Astrocyte of the cerebellum (primary cell): ENCODE measurements at places on chromosomes 13 and 19.

GRCh38 chr13:37381502-37381901, 217.1 kb downstream of the POSTN start:
- DNase-seq: no peak

DNA sequence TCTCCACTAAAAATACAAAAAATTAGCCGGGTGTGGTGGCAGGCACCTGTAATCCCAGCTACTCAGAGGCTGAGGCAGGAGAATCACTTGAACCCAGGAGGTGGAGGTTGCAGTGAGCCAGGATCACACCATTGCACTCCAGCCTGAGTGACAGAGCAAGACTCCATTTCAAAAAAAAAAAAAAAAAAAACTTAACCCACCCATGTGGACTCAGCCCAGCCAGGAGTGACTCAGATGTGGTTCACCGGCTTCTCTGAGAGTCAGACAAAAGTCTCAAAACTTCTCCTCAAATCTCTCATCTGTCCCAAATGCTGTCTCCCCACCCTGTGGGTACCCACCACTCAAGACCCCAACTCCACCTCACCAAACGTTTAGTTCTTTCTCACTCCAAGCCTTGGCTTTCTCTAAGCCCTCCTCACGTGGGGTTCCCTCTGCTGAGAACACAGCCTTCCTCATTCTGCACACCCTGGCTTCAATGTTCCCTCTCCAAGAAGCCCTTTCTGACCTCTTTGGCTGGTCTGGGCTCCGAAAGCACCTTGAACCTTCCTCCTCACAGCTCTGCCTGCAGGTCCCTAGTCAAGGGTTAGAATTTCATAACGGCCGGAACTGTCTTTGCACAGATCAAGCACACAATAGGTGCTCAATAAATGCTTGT, 11.1 kb upstream of the RAB3A start:
- no peak for DNase-seq

- DNase-seq: no peak
Measured at GRCh38 chr19:23060016-23060415, 56.8 kb upstream of the ZNF730 start.

- DNase-seq: no peak
Measured at GRCh38 chr13:44354884-44355283, 18.7 kb upstream of the SERP2 start.

- no peak for DNase-seq
Measured at GRCh38 chr13:95788100-95788463, 111.1 kb downstream of the DNAJC3 start.

DNA sequence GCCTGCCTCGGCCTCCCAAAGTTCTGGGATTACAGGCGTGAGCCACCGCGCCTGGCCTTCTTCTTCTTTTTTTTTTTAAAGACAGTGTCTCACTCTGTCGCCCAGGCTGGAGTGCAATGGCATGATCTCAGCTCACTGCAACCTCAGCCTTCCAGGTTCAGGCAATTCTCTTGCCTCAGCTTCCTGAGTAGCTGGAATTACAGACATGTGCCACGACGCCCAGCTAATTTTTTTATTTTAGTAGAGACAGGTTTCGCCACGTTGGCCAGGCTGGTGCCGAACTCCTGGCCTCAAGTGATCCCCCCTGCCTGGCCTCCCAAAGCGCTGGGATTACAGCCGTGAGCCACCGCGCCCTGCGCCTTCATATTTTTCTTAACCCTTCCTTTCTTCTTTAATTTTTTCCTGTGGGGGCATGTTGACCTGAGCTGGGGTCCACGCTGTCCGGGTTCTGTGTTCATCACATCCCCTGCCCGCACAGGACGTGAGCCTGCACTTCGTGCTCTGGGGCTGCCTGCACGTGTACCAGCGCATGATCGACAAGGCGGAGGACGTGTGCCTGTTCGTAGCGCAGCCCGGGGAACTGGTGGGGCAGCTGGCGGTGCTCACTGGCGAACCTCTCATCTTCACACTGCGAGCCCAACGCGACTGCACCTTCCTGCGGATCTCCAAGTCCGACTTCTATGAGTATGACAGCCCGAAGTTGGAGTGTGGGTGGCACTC, 14.1 kb downstream of the PNPLA6 start:
- no peak for DNase-seq

- DNase-seq: no peak
Measured at GRCh38 chr13:97631158-97631557, 197.2 kb downstream of the RAP2A start.

DNA sequence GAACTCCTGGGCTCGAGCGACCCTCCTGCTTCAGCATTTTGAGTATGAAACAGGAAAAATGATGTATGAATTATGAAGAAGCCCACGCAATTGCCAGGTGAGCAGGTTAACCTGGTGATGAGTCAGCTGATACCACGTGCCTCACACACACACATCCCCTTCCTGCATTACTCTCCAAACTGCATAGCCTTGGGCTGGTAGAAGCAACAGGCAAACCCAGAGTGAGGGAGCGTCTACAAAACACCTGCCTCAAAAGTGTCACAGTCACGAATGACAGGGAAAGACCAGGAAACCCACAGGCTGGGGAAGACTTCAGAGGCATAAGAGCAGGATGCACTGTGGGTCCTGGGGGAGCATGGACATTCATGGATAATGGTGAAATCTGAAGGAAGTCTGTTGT, 192.8 kb upstream of the IRS2 start:
- no peak for DNase-seq

DNA sequence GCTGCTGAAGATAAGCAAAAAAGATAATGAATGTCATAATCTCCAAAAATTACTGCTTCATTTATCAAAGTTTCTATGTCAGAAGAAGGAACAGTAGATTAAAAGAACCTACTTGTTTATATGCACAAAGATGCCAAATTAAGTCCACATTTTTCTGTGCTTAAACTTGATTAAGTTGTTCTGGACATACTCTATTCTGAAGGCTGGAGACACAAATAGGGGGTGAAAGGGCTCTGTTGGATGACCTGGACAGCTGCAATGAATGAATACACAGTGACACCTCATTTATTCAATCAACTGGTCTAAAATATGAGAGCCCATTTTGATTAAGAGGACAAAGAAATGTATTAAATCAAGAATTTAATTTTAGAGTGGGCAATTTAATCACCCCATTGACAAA, 276.3 kb upstream of the PCDH9 start:
- no peak for DNase-seq

DNA sequence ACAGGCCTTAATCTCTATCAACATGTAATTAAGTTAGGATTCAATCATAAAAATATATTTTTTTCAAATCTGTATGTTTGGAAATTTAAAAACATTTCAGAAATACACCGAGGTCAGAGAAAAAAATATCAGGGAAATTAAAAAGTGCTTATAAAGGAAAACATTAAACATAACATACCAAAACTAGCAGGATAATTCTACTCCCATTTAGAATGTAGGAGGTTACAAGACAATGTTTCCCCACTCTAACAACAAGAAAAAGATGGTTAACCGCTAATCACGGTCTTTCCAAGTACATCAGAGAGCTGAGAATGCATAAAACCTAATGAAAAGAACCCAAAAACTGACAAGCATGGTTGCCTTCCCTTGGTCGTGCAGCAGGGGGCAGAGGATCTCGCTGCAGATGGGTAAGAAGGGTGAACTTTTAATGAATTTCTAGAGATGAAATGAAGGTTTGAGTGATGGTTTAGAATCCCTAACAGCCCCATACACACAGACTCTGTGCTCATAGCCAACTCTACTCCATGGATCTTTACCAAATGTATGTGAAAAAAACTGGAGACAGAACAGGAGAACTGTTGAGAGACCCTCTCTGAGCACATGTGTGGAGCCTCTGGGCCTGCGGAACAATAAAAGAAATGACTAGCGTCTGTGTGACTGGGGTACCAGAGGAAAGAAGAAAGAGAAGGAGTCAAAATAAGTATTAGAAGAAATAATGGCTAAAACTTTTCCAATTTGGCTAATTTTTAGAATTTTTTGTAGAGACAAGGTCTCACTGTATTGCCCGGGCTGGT, 51.3 kb upstream of the LSM14A start:
- DNase-seq: peak; percentile 29

- no peak for DNase-seq
Measured at GRCh38 chr13:70043685-70044084, 63.9 kb upstream of the ATXN8OS start.

- no peak for DNase-seq
Measured at GRCh38 chr13:45445053-45445452, 19.7 kb upstream of the COG3 start.

DNA sequence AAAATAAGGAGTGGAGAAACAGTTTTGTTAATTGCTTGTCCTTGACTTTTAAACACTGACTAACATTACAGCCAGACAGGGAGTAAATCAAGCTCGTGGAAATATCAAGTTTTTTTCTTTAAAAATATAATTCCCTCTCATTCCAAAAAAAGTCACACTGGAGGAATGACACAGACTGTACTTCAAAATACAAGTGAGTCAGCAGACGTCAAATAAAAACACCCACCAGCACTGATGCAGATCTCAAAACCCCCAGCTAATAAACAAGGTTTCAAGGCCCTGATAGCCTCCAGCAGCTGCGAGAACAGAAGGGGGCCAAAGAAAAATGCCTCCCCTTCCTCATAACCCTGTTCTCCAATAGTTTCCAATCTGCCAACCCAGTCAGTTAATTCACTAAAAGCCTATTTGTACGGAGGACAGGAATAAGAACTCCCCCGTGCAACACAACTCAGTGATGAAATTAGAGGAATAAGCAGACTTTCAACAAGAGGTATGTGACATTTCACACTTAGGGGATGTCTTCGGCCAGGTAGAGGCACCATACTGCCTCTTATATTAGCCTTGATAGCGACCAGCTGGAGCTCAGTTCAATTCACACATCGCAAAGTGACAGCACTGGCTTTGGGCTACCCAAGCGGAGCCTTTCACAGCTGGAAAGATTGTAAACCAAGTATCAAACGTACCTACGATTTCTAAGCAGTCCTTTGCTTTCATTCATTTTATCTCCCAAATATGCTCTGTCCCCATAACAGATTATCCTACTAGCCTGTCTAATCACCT, 561.0 kb upstream of the KLF12 start:
- no peak for DNase-seq

DNA sequence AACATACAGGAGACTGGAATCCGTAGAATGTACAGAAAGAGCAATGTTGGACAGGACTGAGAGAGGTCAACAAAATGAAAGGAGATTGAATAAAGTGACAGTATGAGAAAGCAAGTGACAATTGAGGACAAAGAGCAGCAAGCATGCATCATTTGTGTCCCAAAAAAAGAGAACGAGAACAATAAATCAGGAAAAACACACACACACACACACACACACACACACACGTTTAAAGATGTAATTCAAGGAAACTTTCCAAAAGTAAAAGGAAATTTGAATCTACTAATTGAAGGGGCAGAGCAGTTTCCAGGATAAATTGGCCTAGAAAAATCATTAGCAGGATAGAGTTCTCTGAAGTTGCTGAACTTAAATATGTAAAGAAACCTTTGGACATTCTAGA, 16.9 kb downstream of the DPY19L3 start:
- no peak for DNase-seq

- peak; percentile 51 for DNase-seq
Measured at GRCh38 chr13:80276371-80277289, 64.3 kb downstream of the SPRY2 start.

DNA sequence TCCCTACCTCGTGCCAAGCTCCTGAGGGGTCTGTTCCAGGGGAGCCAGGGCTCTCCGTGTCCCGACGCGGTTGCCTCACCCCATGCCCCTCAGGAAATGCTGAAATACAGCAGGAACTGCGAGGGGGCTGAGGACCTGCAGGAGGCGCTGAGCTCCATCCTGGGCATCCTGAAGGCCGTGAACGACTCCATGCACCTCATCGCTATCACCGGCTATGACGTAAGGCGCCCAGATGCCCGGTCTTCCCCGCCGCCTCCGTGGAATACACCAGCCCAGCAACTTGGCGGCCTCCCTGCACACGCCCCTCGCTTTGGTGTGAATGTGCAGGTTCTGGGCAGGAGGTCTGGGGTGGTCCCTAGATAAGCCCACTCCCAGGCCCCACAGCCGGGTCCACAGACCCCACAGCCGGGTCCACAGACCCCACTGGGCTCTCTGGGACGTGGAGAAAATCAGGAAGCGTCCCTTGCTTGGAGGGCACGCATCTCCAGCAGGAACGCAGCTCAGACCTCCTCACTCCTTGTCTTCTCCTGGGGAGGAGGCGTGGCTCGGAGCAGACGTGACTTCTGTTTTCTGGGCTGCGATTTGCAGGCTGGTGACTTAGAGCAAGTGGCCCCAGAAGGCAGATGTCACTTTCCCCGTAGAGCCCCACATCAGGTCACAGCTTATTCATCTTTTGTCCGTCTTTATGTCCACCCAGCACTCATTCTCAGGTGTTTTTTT, 19.4 kb upstream of the F7 start:
- no peak for DNase-seq

- DNase-seq: no peak
Measured at GRCh38 chr19:55426042-55426441, 17.1 kb downstream of the SHISA7 start.

GRCh38 chr13:40434516-40435397, 231.7 kb downstream of the FOXO1 start:
- DNase-seq: no peak

- no peak for DNase-seq
Measured at GRCh38 chr13:25462301-25463125, 90.7 kb downstream of the ATP8A2 start.

GRCh38 chr13:89212186-89212585, 1541.0 kb downstream of the SLITRK5 start:
- DNase-seq: no peak

DNA sequence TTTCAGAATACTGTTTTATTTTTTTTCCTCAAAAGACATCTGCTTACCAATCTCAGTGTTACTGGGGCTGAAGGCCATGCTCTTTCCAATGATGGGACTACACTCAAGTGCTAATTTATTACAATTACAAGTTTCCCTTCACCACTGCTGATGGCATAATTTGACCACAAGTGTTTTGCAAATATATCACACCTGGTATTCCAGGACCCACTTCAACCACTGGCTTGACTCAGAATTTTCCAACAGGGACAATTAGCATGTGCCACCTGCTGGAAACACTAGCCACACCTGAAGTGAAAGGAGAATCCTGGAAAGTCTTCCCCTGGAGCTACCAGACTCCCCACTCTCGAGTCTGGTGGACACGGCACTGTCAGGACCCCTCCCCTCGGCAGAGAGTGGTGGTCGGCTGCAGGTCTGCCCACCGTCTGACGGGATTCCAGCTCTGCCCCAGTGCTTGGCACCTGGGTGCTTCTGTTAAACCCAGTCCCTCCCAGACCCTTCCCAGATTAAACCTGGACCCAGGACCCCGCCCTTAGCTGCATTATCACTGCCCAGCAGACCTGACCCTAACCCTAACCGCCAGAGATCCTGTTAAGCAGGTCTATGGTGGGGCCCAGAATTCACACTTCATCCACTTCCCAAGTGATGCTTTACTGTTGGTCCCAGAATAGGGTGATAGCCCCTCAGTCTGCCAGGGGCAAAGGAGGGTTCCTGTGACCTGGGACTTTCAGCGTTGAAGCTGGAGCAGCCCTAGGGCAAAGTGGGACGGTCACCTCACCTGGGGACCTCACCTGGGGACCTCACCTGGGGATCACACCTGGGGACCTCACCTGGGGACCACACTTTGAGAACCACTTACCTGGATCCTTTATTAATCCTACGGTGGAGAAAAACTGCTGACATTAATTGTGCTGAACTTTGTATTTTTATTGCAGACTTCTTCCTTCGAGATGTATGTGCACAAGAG, 17.6 kb upstream of the RASA3 start:
- no peak for DNase-seq

DNA sequence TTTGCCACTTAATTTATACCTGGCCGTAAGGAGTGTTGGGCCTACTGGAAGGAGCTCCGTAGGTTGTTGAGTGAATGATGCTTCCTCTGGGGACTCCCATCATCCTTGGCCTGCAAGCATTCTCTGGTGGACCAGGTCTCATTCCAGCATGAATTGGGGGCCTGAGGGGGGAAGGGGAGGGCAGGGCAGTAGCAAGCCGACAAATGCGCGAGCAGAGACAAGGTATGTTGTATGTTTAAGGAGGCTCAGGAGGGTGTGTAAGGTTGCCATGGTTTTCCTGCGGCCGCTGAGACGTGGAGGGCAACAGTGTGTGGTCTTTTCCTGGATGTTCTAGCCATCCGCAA, 749 bp downstream of the ZNF264 start:
- no peak for DNase-seq
